ENCODE measurements at places on chromosomes 6 and 20.

GRCh38 chr6:30450909-30451841, 38.1 kb upstream of the HLA-E start:
- DNase-seq, result no peak

- no peak for DNase-seq
Measured at GRCh38 chr6:116096979-116097816, 3.5 kb upstream of the NT5DC1 start.

GRCh38 chr6:140077827-140078560, 703.5 kb upstream of the CITED2 start:
- no peak for DNase-seq

DNA sequence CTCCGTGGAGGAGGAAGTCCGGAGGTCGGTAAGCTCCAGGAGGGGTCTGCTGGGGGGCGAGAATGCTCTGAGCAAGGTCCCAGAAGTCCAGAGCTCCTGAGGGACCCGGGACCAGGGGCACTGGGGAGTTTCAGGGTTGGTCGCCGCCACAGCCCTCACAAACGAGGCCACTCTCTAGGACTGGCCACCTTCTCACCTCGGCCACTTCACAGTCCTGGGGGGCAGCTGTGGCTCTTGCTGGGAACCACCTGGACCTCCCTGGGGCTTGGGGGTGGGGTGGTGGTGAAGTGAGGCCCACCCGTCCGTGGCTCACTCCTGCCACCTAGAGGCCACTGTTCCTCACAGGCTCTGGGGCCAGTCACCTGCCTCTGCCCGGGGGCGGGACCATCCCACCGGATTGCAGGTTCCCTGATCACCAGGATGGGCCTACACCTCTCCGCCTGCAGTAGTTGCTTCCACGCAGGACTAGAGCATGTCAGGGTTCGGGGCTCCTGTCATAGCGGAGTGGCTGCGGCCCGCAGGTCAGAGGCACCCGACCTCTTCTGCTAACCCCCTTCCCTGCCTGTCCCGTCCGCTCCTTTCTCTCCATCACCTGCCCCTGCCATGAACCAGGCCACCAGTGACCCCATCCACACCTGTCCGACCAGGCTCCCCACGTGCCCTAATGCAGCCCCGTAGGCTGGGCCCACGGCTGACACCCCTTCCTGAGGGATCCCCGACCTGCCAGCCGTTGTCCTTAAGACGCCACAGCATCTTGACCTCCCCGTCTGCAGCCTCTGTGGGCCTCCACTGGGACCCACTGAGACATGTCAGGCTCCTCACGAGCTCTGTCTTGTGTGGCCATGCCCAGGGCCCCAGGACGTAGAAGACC, 5.1 kb upstream of the TCEA2 start:
- peak; percentile 41 for DNase-seq

- DNase-seq, result no peak
Measured at GRCh38 chr20:49915118-49915379, 280 bp downstream of the SPATA2 start.

GRCh38 chr20:62019144-62019805, 46.4 kb downstream of the TAF4 start:
- peak; percentile 58 for DNase-seq

DNA sequence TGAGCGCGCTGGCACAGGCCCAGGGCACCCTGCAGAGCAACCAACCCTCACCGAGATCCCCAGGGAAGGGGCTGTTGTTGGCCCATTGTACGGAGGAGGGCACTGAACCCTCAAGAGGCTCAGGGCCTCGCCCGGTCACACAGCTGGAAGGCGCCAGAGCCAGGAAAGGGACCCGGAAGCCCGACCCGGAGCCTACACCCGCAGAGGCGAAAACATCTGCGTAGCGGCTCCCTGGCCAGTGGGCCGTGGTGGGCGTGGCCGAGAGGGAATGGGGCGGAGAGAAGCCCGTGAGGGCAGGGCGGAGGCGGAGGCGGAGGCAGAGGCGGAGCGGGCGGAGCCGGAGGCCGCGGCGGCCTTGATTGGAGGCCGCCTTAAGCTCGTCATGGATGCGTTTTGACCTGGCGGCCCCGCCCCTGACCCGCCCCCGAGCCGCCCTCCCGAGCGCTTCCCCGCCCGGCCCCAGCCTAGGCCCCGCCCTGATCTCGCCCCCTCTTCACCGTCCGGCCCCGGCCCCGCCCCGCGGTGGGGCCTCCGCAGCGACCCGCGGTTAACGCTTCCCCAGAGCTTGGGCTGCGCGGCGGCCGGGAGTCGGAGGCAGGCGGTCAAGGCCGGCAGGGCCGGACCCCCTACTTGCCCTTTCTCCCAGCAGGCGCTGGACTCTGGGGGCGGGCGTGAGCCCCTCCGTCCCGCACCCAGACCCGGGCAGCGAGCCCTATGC, 2.1 kb upstream of the MRGBP start:
- peak; percentile 92 for DNase-seq

DNA sequence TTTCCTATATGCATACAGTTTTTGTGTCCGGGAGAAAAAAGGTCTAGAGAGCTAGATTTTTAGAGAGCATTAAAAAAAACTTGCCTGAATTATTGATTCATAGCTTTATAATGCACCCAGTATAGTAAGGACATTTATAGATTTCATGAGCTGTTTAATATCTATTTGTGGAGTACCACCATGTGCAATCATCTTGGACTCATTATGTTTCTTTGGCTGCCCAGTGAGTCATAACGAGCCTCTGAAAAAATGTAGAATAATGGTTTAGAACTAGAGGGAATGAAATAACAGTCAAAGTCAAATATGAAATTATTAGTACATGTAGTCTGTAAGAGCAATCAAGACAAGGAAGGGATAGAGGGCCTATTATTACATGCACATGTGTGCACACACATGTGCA, 350.0 kb downstream of the CD83 start:
- DNase-seq, result no peak

GRCh38 chr6:149421132-149421531, 21.1 kb downstream of the SUMO4 start:
- DNase-seq, result no peak

GRCh38 chr20:12067686-12068085, 150.0 kb downstream of the BTBD3 start:
- DNase-seq, result no peak

DNA sequence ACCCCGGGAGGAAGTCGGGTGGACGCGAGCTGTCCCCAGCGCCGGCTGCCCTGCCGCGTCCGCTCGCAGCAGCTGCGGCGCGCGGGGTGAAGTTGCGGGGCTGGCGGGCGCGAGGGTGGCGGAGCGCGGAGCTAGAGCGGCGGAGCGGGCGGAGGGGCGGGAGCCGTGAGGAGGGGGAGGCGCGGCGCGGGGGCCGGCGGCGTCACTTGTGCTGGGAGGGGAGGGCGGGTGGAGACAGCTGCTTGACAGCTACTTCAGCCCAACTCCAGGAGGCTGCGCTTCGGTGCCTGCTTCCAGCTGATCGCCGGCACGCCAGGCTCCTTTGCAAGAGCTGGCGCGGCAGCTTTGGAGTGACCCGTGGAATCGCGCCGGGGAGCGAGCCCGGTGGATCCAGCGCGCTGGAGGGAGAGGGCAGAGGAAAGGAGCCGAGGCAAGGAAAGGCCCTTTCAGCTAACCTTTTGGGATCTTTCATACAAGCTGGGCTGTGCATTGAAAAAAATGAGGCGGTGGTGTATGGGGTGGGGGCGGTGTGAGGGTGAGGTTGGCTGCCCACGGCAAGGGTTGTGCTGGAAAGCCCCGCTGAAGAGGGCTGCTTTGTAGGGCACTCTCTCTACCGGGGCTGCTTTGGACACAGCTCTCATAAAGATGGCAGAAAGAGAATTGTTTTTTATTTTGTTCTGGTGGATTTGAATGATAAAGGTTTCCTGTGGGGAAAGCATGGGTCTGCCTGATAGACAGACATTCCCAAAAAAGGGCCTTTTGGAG, 24.6 kb downstream of the RIPOR2 start:
- peak; percentile 66 for DNase-seq

DNA sequence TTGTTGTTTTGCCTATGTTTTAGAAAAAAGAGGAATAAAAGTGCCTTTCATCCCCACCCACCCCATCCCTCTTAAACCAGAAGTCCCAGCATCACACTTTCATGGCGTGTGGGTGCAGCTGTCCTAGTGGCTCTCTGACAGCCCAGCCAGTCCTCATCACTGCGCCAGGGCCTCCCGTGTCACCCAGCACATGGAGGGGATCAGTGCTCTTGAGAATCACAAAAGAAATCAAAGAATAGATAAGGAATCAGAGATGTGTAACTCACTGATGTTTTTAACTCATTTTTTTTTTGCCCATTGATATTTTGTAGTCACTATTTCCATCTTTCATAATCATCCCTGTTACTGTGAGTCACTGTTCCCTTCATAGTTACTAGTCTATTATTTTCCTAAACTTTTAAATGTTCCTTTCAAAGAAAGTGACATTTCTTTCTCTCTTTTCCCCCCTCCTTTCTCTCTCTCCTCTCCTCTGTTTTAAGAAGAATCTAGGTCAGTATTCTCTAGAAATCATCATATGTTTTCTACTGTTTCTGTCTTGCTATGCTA, 78.6 kb downstream of the AIG1 start:
- no peak for DNase-seq

Measured in gastrocnemius medialis (tissue), 4 donors.